ENCODE measurements at places on chromosomes 2 and 18.

DNA sequence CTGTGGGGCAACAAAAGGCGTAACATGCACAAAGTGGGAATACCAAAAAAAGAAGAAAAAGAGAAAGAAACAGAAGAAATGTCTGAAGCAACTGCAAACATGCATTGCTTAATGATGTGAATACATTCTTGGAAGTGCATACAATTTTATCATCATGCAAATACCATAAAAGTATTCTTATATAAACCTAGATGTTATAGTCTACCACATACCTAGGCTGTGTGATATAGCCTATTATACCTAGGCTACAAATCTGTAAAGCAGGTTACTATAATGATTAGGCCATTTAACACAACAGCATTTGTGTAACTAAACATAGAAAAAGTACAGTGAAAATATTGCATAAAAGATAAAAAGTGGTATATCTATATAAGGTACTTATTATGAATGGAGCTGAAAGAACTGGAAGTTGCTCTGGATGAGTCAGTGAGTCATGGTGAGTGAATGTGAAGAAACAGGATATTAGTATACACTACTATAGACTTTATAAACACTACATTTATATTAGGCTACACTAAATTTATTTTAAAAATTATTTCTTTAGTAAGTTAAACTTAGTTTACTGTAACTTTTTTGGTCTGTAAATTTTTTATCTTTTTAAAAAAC lies 319.4 kb upstream of the KCNH7 start:
- no peak for DNase-seq

GRCh38 chr2:190717764-190718651 lies 69.1 kb downstream of the NAB1 start:
- no peak for DNase-seq

DNA sequence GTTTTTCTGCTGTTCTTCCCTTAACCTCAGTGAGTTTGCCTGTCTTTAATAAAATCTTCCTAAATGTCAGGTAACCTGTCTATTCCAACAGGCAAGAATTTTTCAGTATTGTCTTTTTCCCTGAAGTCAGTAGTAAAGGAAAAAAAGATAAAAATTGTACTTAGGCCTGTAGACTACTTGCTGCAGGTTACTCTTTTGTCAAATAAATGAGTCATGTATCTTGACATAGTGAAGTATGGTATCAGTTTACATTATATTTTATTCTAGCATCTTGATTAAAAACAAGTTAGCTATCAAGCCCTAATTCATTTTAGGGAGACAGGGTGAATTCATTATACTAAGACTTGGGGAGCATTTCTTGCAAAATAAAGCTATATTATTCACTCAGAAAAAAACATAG lies 59.8 kb downstream of the ITGA4 start:
- no peak for DNase-seq

DNA sequence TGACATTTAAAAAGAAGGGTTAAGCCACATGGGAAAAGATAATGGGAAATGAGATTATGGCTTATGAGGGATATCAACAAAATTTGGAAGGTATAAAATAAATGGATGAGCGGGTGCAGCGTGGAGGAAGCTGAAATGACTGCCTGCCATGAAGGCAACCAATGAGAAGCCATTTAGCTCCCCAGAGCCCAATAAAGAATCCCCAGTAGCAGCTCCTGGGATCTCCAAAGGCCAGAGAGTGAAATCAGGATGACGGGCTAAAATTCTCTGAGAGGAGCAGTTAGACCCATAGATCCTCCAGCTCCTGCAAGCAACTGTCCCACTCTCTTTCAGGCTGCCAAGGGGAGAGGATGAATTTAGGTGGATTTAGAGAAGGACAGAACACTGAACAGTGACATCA lies 12.9 kb upstream of the MAPRE3 start:
- DNase-seq: no peak

- no peak for DNase-seq
These were observed 852.9 kb downstream of the DCDC2C start for GRCh38 chr2:4556135-4556896.

DNA sequence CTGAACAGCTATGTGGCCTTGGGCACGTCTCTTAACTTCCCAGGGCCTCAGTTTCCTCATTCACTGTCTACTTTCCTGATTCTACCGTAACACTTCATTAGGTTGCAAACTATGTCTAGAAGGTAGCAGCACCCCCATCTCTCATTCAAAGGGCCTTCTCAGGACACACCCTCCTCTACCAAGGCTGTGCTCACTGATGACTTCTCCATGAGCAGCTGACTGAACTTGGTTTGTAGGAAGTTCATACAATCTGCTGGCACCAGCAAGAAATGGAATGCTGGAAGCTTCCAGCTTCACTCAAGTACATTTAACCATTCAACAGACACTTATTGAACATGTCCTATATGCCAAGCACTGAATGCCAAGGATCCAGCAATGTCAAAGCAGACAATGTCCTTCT lies 250.8 kb upstream of the CTAGE1 start:
- no peak for DNase-seq

DNA sequence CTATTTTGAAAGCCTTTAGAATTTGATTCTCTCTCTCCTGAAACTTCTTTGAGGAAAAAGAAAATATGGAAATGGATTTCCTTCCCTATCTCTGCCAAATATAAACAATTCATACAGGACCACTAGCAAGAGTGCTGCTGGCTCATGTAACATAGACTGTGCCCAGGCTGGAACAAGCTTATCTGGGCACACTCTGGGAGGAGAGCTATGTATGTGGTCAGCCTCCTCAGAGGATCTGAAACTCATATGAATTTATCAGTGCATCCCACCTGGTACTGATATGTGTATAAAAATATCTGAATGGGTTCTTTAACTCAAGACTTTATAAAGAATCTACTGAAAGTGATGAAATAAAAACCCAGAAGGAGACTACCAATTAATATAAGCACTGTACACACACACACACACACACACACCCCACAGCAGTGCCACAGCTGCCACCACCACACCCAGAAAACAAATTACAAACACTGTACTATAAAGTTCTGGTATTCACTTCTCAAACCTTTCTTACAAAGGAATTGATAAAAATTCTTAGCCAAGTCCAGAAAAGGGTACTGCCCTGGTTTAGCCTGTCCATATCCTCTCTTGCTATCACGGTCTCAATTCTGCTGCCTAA lies 115.6 kb downstream of the IRS1 start:
- no peak for DNase-seq

DNA sequence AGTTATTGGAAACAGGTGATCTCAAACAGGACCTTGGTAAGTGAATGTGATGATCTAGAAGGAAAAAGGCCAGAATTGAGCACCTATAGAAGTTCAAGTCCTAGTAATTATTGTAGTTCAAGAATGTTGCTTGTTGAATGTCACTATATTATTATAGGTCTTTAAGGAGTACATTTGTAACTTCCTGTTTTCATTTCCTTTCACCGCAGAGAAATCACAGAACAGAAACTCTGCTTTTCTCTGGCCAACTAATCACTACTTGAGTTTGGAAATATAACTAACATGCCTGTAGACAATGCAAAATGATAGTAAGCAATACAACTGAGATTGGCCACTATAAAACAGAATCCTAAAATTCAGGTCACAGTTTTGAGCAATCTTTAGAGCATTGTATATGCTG lies 61.8 kb upstream of the EFEMP1 start:
- DNase-seq: no peak

DNA sequence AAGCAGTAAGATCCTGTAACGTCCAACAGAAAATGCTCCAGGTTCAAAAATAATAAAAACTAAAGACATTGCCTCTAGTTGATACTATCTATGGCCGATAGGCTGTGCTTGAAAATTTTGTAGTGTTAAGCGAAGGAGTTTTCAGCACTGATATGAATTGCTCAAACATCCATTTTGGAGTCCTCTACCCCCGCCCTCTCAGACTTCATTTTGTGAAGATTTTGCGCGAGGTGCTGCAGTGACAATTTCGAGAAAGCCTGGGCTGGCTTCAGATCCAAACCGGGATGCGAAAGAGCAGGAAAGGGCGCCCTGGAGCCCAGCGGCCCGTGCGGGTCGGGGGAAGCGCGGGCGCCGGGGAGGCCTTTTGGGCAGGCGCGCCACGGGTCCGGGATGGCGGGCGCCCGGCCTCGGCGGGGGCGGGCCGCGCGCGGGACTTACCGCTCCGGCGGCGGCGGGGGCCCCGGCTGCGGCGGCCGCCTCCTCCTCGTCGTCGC lies 1.8 kb downstream of the SP3 start:
- DNase-seq: no peak

GRCh38 chr2:3267869-3268704 lies 109.5 kb downstream of the EIPR1 start:
- no peak for DNase-seq

- DNase-seq: no peak
These were observed 437.6 kb downstream of the DPP10 start for GRCh38 chr2:114880046-114880445.

DNA sequence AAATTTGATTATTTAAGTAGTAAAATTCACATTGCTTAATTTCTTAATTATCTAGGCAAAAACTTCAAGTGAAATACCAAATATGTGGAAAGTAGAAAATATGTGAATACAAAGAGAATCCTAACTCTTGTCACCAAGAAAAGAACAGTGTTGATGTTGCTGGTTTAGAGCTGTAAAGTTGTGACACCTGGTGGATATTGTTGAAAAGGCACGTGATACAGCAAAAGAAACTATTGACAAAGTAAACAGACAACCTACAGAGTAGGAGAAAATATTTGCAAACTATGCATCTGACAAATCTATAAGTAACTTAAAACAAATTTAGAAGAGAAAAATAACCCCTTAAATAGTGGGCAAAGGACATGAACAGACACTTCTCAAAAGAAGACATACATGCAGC lies 25.6 kb upstream of the ZC3H15 start:
- DNase-seq: no peak

DNA sequence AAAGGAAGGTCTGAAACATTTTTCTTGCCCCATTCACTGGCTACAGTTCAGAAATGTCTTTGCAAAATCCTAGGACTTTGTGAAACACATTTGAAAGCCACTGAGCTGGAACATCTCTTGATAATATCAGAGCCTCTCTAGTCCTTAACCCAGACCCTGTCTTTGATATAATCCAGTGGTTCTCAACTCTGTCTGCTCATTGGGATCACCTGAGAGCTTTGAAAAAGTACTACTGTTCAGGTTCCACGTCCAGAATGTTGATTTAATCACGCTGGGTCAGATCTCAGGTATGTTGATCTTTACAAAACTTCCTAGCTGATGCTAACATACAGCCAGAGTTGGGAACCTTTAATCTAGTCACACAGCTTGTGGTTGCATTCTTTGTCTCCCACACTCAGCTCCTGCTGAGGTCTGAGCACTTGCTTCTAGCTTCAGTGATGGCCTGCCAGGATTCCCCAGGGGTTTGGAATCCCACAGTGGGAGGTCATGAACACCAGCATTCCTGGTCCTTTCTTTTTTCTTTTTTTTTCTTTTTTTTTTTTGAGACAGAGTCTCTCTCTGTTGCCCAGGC lies 262.7 kb downstream of the SETBP1 start:
- no peak for DNase-seq

DNA sequence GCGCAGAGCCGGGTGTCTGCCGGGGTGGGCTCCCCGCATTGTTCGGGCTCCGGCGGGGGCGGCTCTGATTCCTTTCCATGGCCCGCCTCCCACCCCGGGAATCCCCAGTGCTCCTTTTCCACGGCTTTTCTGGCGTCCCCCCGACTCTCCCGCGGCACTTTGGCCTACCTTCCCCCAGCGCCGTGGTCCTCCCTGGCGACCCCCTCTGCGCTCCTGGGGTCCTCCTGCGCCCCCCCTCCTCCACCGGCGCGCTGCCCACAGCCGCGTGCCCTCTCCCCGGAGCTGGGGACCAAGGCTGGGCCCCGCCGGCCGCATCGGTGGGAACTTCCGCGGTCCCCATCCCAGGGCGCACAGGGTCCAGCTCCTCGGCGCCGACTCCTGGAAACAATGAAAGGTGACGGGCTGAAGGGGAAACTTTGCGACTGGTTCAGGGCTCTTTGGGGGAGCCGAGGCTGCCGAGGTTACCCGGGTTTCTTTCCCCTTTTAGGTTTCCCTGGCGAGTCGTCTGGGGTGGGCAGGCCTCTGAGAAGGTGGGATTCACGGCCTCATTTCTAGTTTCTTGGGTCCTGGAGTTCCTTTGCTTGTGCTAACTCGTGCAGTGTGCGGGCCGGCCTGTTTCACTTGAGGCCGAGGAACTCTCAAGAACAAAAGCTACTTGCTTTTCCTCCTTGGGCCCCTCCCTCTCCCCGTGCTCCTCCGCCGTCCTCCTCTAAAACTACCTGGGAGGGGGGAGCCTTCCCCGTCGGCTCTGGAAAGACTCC lies 2.2 kb downstream of the TGIF1 start:
- DNase-seq: no peak

GRCh38 chr2:240433973-240434727 lies 1.3 kb upstream of the GPC1 start:
- DNase-seq: peak; percentile 98

- DNase-seq: no peak
These were observed 1919.1 kb upstream of the PIK3C3 start for GRCh38 chr18:40035966-40036365.

DNA sequence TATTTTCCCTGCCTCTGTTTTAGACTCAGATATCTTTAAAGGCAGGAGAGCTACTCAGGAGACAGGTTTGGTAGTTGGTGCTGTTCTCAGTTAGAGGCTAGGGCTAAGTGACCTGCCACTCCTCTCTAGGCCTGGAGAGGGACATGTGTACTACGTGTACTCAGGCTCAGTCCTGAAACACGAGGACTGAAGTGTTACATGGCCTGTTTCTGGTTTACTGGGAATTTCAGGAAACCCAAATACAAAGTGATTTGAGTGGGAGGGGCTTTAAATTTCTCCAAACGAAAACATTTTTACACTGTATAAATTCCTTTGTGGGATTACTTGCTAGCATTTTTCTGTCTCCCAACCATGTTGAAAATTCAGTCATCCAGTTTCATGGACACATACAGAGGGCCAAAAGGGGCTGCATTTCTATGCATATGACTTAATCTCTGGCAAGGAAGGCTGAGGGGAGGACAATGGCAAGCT lies 343.3 kb downstream of the CYP26B1 start:
- no peak for DNase-seq

- no peak for DNase-seq
These were observed 211.6 kb downstream of the MCFD2 start for GRCh38 chr2:46704041-46704440.

DNA sequence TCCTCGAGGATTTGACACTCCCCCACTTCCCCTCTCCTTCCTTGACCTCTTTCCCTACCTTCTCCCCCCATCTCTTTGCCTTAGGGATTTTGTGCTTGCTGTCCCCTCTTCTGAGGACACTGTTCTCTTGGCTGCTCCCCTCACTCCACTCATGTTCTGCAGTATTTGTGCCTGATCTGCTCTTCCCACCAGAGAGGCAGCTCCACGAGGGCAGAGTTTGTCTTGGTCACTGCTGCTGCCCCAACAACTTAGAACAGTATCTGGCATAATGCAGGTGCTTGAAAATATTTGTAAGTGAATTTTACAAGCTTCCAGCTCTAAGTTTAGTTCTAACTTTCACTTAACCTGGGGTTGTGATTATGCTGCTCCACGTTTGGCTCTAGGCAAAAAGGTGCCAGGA lies 10.0 kb upstream of the WIPF1 start:
- no peak for DNase-seq

Measured in vagina (tissue), 2 donors.